Right kidney (tissue), 9 donors: ENCODE measurements at places on chromosomes 16 and 17.

GRCh38 chr16:29775742-29776408 lies 2.2 kb upstream of the ZG16 start:
- DNase-seq = no peak

GRCh38 chr17:57859601-57860413 lies 10.0 kb upstream of the MRPS23 start:
- no peak for DNase-seq

- no peak for DNase-seq
Observed at GRCh38 chr16:27237219-27238015, 31.2 kb downstream of the NSMCE1 start.

- DNase-seq = no peak
Observed at GRCh38 chr17:55384643-55385232, 36.9 kb downstream of the MMD start.

GRCh38 chr17:50256826-50257618 lies 17.2 kb upstream of the TMEM92 start:
- no peak for DNase-seq
